ENCODE measurements at places on chromosomes 13 and 19. TPM values are rescaled to one million over a fixed set of nuclear protein-coding genes. Genes with fewer than 3 reads are reported as not detected.

GRCh38 chr13:66477816-66478215 is 752.3 kb downstream of the PCDH9 start:
- DNase-seq = no peak

GRIN2D gene
- total RNA-seq = 0.71 TPM

DNA sequence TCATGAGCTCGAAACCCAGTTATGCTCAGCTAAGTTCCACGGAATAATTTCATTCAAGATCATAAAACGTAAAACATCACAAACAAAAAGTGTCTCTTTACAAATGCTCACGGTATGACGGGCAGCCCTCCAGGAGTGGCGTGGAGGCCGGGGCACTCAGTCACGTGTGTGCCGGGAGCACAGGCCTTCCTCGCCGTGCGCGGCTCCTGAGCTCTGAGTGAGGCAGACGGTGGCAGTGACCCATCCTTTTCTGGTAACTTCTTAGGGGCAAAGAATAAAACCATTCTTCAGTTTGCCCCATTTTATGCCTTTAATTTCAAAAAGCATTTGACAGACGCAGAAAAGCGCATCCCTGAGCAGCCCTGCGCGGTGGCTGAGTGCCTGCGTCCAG is 72.8 kb downstream of the ATP11A start:
- peak; percentile 47 for DNase-seq

- no peak for DNase-seq
These were observed 81.7 kb downstream of the TNFRSF19 start for GRCh38 chr13:23651887-23652286.

GRCh38 chr19:50003810-50004419 is 21.3 kb downstream of the VRK3 start:
- DNase-seq = peak; percentile 84

FREM2 gene
- total RNA-seq = under 0.01 TPM

GRCh38 chr19:50432221-50433028 is at the start of gene MYBPC2:
TSS of gene MYBPC2 (plus strand) at chr19:50432892. CDS start at chr19:50432954, 62 bp downstream.
- DNase-seq = no peak

- DNase-seq = no peak
These were observed 16.1 kb upstream of the TPP2 start for GRCh38 chr13:102580552-102581169.

GRCh38 chr13:107276936-107277335 is 709.0 kb upstream of the ARGLU1 start:
- DNase-seq = no peak

DNA sequence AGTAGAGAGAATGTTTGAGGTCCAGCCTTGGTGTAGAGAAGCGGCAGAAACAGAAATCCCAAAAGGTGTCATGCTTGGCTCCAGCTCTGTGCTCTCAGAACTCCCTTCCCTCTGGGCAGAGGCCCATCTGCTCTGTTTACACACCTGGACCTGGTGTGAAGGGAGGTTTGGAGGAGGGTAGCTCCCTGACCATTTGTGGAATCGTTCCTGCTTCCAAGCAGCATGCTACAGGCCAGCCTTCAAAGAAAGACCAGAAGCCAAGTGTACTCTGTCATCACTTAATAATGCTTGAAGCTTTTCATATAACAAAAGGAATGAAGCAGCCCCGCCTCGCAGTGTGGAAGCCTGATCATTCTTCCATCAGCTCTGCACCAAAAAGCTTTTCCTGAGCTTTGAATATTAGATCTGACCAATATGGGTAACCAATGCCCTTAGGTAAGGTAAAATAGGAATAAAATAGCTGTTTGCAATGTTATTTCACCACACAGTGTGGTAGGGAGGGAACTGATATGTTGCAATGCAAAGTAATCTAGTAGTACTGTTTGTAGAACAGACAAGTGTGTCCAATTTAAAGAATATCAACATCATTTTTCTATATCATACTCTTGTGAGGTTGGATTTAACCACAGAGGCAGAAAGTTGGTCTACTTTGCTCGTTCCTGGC is 63.3 kb downstream of the ZIC5 start:
- no peak for DNase-seq

CALR3 gene
- total RNA-seq = not detected

GRCh38 chr13:111844682-111845081 is 222.3 kb upstream of the SOX1 start:
- no peak for DNase-seq

GRCh38 chr19:17687857-17688784 is at the start of gene UNC13A:
TSS of gene UNC13A (minus strand) at chr19:17688354. CDS start at chr19:17688199, 155 bp downstream.
- peak; percentile 85 for DNase-seq

GGN gene
- 0.51 TPM for total RNA-seq

SYT3 gene
- 0.74 TPM for total RNA-seq

GRCh38 chr19:17325881-17326594 is 8.6 kb downstream of the ANO8 start:
- no peak for DNase-seq

- no peak for DNase-seq
These were observed 55.7 kb upstream of the DCT start for GRCh38 chr13:94535231-94535630.

DNA sequence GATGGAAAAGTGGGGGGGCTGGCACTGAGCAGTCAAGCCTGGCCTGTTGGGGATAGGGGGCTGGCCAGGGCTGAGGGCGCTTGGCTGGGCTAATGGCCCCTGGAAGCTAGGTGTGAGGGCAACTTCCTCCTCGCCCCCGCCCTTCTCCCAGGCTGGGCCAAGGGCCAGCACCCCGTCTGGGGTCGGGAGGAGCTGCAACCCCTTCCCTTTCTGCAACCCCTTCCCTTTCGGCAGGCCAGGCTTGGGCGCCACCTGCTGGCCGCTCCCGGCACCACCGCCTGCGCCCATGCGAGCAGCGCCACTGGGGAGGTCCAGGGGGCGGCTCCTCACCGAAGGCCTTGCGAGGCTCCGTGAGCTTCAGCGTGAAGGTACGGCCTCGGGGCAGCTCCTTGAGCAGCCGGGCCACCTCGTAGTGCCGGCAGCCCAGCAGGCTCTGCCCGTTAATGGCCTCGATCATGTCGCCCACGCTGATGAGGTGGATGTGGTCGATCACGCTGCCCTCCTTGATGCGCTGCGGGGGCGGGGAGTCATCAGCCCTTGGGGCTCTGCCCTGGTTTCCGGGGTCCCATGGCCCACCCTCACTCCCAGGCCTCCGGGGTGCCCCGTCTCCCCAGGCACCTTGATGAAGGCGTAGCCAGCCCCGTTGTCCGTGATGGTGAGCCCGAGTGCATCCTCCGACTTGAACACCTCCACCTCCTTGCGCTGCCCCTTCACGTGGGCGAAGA is 5.0 kb upstream of the PTGER1 start:
- no peak for DNase-seq

GRCh38 chr19:51127755-51128154 is 3.0 kb downstream of the SIGLEC9 start:
- DNase-seq = peak; percentile 79

GRCh38 chr13:99350191-99350590 is 43.0 kb upstream of the GPR183 start:
- no peak for DNase-seq

SIGLEC12 gene
- 1.00 TPM for total RNA-seq

- DNase-seq = no peak
These were observed 92.2 kb upstream of the SERP2 start for GRCh38 chr13:44281252-44282000.

- no peak for DNase-seq
These were observed 495.9 kb downstream of the GPC5 start for GRCh38 chr13:91894316-91894715.

GRCh38 chr13:110471833-110472162 is 89.7 kb downstream of the RAB20 start:
- DNase-seq = no peak

- DNase-seq = no peak
These were observed 46.1 kb downstream of the CHST8 start for GRCh38 chr19:33667881-33668280.

NPAS1 gene
- 0.74 TPM for total RNA-seq

GRCh38 chr13:106311004-106311403 is 224.5 kb downstream of the EFNB2 start:
- no peak for DNase-seq

DNA sequence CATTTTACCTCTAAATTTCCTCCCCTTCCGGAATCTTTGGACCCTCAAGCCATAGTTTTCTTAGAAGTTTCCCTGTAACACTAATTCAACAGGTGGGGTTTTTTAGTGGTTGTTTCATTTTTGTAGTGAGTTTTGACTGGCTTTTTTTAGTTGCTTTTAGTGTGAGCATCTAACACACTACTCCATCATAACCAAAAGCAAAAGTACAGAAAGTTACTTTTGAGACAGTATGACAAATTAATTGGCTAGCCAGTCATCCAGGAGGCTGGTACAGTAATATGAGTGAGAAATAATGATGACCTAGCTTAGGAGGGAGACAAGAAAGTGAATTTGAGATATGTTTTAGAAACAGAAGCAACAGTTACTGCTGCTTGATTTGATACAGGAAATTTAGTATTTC is 71.5 kb downstream of the DNAJC15 start:
- no peak for DNase-seq

DNA sequence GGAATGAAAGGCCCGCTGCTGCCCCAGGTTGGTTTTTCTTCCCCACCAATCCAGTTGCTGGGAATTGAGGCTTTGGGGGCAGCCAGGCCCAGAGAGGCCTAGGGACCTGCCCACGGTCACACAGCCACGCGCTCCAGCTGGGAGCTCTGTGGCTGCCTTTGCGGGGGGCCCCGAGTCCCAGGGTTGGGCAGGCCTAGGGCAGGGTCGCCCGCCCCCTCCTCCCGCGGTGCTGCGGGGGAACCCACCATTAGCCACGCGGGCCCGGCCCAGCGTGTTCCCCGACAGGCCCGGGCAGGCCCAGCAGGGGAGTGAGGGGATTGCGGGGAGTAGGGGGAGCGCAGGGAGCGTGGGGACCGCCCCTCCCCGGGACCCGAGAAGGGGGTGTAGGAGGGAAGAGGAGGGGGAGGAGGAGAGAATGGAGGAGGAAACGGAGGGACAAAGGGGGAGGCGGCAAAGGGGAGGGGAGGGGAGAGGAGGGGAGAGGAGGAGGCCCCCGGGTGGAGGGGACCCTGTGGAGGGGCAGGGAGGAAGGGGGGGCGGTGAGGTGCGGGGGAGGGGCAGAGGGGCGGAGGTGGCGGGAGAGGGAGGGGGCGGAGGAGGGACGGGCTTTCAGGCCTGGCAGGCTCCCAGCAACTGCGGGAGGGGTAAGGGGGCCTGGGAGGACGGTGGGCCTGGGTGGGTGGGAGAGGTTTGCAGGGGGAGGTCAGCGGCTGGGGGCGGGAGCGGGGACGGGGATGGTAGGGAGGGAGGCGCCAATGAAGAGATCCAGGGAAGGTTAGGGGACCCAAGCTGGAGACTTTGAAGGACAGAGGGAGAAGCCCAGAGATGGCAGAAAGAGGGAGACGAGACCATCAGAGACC is 12.9 kb upstream of the TLE2 start:
- DNase-seq = no peak

- DNase-seq = peak; percentile 94
These were observed 475 bp downstream of the KLF12 start for GRCh38 chr13:74133657-74134201.

GRCh38 chr13:40668335-40668734 is 1.9 kb upstream of the FOXO1 start:
- DNase-seq = no peak

C1QTNF9 gene
- total RNA-seq = 0.42 TPM

DNA sequence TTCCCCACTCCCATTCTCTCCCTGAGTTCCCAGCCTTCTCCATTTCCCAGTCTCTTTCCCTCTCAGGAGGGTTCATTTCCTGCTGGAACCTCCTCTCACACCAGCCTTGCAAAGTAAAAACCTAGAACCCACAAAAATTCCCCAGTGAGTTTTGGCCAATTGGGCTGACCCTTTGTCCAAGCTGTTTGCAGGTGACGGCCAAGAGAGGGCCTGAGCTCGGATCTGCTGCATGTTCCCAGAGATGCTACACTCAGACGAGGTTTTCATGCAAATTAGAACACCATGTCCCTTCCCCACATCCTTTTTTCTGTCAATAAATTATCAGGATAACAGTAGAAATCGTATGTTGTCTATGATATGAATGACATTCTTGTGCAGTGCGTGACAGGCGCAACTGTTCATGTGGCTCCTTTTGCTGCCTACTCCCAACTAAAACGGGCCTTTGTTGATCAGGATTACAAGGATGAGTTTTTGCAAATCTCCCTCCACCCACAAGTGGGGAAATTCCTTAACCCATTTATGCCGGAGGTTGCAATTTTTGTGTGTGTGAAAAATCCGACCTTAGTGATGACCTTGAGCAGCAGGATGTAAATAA is 149.5 kb downstream of the CACNA1A start:
- DNase-seq = no peak

- DNase-seq = peak; percentile 71
These were observed 754.9 kb downstream of the OLFM4 start for GRCh38 chr13:53783471-53783870.

- no peak for DNase-seq
These were observed 179.7 kb upstream of the ZNF507 start for GRCh38 chr19:32165750-32166149.

KLK8 gene
- total RNA-seq = not detected

GRCh38 chr19:6530386-6531162 is at the start of gene TNFSF9:
TSS of gene TNFSF9 (plus strand) at chr19:6531026. CDS start at chr19:6531037, 11 bp downstream.
- DNase-seq = peak; percentile 96

DNA sequence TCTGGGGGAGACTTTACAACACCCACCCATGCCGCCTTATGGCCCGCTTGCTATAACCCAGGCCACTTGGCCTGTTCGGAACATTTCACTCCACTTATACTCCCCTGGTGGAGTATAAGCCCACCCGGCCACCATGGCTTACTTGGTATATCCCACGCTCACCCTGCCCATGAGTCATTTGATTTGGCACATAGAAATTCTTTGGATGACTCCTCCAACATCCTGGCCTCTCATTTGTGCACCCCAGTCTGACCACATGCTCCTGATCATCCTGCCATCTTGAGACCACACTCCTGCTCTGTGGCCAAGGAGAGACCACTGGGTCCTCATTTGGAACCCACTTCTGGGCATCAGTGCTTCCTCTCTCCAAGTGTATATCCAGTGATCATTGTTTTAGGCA is 5.2 kb downstream of the SPACA6 start:
- no peak for DNase-seq

MEIOSIN gene
- total RNA-seq = not detected

KIR2DL4 gene
- not detected for total RNA-seq

SPACA4 gene
- not detected for total RNA-seq

DNA sequence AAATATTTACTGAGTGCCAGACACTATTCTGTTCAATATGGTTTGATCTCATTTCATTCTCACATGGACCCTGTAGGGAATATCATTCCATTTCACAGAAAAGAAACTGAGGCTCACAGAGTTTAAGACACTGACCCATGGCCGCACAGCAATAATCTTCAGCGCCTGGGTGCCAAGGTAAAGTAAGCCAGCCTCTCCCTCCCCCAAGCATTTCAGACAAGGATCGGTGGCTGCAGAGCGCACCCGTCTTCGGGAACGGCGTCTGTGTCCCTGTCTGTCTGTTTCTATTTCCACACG is 4.3 kb upstream of the PDE4A start:
- no peak for DNase-seq

GRCh38 chr13:60788156-60788829 is 391.3 kb downstream of the TDRD3 start:
- DNase-seq = no peak

DNA sequence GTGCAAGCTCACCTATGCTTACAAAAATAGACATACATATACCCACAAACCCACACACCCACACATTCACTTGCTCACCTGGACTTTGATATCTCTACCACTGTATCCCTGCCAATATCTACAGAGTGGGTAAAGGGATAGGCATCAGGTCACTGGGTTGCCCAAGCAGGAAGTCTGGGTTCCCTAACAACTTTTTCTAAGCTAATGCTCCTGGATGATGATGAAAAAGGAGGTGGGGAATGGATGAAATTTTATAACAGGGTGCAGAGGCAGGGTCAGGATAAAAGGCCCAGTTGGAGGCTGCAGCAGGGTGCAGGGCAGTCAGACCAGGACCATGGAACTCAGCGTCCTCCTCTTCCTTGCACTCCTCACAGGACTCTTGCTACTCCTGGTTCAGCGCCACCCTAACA is at the start of gene CYP2B6:
Gene CYP2B6 (plus strand): TSS at position 311 of the 410 bp plus-strand sequence. CDS start 24 bp downstream, at position 335.
- DNase-seq = no peak

Measured in posterior vena cava (tissue), 2 donors.